ENCODE measurements at places on chromosomes 6 and 20.

DNA sequence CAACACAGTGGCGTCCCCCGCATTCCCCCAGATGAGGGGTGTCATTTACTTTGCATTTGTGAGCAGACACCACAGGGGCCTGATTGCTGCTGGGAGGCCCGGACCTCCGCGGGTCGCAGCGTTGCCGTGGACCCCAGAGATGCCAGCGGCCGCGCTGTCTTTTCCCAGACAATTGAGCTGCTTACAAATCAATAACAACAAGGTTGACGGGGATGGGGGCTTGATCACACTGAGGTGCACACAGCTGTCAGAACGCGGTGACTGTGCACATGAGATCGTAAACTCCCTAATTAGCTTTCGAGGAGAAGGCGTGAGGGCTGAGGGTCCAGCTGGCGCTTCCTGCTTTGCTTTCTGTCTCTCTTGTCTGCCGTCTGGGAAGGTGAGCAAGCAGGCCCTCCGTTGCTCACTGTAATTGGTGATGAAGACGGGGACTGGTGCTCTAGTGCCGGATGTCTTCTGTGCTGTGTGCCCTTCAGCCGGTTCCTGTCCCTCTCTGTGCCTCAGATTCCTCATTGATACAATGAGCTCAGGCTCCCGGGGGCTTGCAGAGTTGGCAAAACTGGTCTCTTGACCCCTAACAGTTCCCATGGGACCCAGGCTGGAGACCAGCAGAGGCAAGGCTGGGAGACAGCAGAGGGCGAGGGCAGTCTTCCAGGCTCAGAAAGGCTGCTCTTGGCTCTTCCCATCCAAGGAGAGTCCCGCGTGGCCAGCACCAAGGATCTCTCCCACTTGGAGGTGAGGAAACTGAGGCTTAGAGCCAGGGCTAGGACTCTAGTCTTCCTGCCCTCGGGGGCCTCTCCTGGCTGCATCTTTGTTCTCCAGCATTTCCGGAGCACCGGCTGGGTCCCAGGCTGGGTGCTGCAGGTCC lies 126.0 kb upstream of the PMEPA1 start:
- no peak for ATAC-seq

- no peak for ATAC-seq
Observed at GRCh38 chr6:42402184-42402583, 49.5 kb downstream of the TRERF1 start.

GRCh38 chr6:41298785-41299502 lies 12.5 kb upstream of the TREM1 start:
- ATAC-seq: no peak

GRCh38 chr6:2658788-2659187 lies 91.9 kb downstream of the MYLK4 start:
- ATAC-seq: no peak

GRCh38 chr6:156189714-156190113 lies 587.5 kb upstream of the ARID1B start:
- no peak for ATAC-seq

DNA sequence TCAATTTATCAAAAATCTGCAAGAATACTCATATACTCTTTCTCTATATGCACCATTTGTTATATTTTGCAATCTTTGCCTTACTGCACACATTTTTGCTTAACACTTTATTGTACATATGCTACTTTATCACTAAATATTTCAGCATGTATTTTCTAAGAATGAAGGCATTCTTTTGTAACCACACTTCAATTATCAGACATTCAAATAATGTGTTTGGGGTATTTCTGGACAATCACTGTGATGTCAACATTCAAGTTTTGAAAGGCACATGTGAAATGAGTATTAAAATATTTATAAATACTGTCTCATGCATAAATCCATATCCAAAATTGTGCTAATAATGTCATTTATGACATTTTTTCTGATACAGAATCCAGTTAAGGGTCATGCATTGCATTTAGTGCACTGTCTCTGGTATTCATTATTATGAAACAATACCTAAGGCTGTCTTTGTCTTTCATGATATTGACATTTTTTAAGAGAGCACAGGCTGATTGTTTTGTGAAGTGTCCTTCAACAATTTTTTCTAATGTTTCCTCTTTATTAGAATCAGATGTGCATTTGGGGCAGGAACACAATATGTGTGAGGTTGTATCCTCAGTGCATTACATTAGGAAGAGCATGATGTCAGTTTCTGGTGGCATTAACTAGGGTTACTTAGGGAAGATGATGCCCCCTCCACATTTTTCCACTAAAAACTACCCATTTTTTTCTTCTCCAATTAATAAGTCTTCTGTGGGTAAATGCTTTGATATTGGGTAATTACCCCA lies 105.7 kb downstream of the MTFR2 start:
- ATAC-seq: no peak

DNA sequence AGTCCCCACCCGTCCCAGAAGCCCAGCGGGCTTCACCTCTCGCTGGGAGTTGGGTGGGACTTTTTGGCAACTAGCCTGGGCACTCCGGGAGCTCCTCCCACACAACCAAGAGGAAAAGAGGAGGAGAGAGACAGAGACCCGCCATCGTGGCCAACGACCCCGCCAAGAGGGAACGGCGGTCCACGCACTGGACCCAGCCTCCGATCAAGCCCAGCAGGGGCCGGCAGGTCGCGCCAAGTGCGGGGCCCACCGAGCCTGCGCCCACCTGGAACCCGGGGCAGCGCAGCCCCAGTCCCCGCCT lies 3.0 kb upstream of the TMEM14C start:
- ATAC-seq: no peak

DNA sequence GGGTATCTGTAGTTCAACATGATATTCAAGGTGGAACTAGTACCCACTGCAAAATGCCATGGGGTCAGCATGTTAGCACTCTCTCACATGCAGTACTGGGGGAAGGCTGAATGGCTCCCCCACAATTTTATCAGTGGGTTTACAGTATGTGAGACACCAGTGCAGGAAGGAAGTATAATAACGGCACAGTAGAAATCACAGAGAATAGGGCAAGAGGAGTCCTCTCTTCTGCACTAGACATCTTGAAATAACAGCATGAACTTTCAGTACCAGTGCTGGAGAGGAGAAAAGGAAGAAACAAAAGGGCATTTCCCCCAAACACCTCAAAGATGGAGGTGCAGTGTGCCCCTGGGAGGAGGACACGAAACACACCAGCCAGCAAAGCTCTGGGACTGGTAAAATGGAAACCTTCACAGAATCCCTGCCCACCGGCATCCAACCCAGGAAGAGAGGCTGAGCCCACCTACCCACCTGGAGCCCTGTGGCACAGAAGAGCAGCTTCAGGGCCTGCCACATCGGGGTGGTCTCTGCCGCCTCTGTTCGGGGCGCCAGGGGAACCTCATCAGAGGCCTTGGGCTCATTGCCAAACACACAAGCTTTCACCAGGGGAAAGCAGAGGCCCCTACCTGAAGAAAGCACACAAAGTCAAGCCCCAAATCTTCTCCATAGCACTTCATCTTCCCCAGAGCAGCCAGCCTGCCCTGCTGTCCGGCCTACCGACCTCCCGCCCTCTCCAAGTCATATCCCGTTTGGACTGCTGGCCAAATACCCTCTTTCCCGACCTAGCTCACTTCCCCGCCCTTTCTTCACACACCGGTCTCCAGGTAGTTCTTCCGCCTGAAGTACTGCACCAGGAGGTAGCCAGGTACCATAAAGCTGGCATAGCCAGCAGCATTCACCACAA lies 1.2 kb downstream of the SLC35B2 start:
- ATAC-seq: no peak

DNA sequence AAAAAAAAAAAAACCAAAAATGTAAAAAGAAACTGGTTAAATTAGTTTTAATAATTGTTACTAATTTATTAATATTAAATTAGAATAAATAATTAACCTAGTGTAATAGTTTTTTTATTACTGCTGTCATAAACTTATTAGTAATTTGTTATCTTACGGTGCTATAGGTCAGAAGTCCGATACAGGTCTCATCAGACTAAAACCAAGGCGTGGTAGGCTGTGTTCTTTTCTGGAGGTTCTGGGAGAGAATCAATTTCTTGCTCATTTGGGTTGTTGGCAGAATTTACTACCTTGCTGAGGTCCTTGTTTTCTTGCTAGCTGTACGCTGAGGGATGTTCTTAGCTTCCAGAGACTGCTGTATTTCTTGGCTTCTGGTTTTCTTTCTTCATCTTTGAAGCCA lies 85.9 kb upstream of the RNF24 start:
- no peak for ATAC-seq

DNA sequence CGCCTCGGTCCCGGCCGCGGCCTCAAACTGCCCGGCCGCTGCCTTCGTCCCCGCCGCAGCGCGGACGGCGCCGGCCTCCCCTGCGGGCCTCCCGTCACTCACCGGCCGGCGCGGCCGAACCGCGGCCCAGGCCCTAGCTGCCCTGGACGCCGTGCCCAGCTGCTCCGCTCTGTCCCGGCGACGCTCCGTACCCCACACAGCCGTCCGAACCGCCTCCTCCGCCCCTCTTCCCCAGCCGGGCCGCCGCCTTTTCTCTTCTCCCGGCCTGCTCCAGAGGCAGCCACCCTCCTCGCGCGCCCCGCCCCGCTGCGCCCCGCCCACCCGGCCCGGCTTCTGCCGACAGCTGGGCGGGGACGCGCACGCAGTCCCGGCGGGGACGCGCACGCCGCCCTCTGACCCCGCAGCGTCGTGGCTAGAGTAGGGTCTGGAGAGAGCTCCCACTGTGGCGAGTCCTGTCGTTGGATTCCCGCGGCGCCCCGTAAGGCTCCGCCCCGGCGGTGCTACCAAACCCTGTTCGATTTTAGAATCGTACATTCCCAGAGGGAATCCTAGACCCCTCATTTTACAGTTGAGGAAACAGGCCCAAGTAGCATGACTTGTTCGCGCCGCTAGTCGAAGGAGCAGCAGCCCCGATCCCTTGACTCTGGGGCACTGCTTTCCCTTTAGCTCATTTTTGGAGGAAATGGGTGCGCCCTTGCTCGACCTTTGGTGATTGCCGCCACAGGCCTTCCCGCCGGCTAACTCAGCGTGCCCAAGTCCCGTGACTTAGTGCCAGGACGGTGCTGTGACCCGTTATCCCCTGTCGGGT lies at the start of gene FBXO30:
Gene FBXO30 (minus strand): TSS at position 295 of the 808 bp plus-strand sequence. CDS start 8,390 bp downstream, outside the sequence.
- peak; percentile 90 for ATAC-seq

- ATAC-seq: no peak
Observed at GRCh38 chr6:67683960-67684359, 951.1 kb upstream of the ADGRB3 start.

DNA sequence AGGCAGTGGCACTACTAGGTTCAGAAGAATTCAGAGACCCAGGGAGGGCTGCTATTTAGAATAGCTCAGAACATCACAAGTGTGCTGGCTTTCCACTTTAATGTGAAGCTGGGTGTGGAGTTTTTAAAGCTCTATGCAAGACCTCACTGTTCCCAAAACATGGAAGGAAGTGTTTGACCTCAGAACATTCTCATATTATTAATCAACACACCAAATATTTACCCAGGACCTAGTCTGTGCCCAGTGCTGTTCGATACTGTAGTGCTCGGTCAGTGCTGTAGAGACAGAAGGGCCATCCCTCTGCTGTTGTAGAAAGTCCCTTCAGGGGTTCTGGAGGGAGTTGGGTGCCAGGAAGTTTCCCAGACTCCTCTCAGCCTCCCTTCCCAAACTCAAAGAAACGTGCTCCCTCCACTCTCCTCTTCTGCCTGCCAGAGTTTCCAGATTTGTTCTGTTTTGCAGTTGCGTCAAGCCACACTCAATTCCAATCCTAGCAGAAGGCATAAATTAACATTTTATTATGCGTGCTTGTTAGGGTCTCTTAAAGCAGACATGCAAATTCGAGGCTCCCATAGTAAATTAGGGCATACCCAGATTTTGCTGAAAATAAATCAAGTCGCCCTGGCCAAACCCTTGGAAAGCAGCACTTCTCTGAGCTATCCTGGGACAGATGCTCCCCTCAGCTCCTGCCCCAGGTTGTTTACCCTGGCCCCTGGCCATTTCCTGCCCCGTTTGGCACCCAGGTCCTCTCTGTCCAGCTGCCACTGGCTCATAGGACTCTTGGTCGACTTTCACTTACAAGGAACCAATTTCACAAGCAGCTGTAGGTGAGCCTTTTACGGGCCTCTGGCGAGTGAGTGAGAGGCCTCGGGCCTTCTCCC lies 248.6 kb downstream of the HIVEP2 start:
- ATAC-seq: no peak

DNA sequence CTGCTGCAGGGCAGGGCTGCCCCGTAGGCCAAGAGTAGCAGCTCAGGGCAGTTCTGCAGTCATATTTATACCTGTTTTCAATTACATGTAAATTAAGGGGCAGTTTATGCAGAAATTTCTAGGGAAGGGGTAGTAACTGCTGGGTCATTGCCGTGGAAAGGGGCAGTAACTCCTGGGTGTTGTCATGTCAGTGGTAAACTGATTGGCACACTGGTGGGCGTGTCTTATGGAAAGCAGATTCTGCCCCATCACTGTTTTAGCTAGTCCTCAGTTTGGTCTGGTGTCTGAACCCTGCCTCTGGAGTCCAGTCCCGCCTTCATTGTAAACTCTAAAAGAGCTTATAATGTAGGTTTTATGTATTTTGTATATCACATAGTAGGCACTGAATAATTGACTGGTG lies 22.1 kb downstream of the MAP3K4 start:
- no peak for ATAC-seq
